Dermis microvascular lymphatic vessel endothelial cell (primary cell): ENCODE measurements at places on chromosomes 3 and 15.
A peak's percentile ranks its signal among the peaks of the same experiment; 100 is the strongest.

DNA sequence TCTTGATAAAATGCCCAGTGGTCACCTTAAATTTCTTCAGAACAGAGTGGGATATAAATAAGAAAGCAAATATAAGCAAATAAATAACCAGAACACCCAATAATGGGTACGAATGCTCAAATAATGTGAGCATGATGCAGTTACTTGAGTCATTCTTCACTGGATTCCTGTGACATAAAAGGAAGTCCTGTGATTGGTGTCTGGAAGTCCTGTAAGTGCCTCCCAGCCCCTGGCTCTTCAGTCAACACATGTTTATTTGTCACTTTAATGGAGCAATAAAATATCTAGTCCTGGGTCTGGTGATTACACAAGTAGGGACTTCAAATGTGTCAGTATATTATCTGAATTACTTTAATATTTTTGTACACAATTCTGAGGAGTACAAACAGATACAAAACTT, 30.4 kb downstream of the TMEM212 start:
- DNase-seq: no peak

- no peak for DNase-seq
Measured at GRCh38 chr3:51353691-51354090, 31.4 kb upstream of the MANF start.

DNA sequence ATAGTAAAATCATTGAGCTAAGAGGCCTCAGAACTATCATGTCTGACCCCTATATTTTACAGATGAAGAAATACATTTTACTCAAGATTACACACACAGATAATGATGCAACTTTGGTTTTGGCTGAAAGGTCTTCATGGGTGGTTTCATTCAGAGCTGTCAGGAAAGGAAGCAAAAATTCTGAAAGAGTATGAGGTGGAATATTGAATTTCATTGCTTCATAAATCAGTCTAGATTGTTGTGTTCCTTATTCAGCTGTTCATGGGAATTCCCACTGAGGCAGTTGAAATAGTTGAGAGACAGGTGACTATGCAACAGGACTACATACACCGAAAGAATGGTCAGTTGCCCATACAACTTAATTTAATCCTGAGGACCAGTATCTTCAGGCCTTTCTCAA, 39.4 kb downstream of the CD200 start:
- DNase-seq: no peak

GRCh38 chr3:32395496-32395895, 3.8 kb downstream of the CMTM7 start:
- no peak for DNase-seq

DNA sequence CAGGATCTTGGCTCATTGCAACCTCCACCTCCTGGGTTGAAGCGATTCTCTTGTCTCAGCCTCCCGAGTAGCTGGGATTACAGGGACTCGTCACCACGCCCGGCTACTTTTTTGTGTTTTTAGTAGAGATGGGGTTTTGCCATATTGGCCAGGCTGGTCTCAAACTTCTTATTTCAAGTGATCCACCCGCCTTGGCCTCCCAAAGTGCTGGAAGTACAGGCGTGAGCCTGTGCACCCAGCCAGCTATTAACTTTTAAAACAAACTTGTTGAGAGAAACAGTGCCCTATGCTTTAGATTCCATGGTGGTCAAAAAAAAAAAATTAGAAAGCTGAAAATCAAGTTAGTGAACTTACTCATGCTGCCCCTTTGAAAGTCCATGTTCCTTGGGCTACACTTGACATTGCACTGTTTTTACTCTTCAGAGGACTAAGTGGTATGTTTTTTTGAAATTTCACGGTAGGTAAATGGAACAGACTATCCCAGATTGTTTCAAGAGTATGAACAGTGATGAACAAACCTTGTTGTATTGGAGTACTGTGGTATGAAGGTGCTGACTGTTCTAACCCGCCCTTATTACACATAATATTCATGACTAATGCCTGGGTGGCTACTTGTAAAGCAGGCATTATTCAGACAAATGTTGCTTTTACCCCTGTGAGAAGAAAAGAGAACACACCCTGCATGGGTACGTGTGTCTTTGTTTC, 206.9 kb downstream of the KLHL25 start:
- DNase-seq: peak; percentile 60

GRCh38 chr3:72538070-72538745, 310.0 kb downstream of the SHQ1 start:
- no peak for DNase-seq

DNA sequence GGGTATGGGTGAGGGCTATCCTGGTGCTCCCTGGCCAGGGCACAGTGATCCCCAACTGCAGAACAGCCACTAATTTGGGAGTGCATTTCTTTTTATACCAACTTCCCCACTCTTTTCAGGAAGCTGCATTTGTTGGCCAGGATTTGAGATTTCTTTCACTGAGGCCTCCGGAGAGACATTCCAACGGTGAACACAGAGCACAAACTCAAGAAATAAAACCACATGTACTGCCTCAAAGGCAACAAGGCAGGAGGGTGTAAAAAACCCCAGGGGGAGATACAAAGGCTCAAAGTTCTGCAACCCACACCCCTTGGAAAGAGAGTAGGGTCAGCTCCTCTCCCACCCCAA, 65.3 kb downstream of the CPN2 start:
- DNase-seq: no peak

- DNase-seq: peak; percentile 98
Measured at GRCh38 chr3:46935168-46935858, 41.2 kb downstream of the CCDC12 start.

GRCh38 chr3:190182418-190183043, 61.8 kb upstream of the P3H2 start:
- DNase-seq: no peak

- no peak for DNase-seq
Measured at GRCh38 chr3:152043620-152044019, 170.2 kb downstream of the SUCNR1 start.

DNA sequence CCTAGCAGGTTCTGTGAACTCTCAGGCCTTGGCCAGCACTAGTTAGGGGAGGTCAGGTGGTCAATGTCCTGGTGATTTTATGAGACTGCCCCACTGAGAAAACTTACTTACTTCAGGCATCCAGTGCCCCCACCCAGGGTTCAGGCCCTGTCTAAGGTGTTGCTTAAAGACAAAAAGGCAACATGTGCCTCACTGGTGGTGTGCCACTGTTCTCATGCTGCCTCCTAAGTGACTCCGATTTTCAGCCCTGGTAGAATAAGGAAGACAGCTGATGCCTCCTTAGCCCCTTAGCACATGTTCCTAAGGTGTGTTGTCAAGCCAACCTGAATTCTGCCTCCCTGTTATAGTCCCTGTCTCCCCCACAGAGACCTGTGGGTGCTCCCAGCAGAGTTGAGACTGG, 5.3 kb downstream of the RBM15B start:
- no peak for DNase-seq

DNA sequence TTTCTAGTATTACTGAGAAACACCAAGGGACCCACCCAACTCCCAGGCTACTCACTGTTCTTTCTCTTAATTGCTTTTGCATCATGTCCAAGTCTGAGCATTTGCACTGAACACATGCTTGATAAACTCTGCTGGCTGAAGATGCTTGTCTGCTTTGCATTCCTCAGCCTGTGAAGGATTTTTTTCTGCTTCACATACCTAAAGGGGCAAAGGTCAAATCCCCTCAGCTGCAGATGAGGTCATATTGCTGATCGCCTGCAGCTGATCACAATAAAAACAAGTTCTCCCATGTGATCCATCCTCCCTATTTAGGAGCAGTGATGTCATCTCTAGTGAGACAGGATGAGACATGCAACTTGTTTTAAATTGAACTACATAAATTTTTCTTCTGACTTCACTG, 84.6 kb upstream of the DCBLD2 start:
- DNase-seq: no peak

DNA sequence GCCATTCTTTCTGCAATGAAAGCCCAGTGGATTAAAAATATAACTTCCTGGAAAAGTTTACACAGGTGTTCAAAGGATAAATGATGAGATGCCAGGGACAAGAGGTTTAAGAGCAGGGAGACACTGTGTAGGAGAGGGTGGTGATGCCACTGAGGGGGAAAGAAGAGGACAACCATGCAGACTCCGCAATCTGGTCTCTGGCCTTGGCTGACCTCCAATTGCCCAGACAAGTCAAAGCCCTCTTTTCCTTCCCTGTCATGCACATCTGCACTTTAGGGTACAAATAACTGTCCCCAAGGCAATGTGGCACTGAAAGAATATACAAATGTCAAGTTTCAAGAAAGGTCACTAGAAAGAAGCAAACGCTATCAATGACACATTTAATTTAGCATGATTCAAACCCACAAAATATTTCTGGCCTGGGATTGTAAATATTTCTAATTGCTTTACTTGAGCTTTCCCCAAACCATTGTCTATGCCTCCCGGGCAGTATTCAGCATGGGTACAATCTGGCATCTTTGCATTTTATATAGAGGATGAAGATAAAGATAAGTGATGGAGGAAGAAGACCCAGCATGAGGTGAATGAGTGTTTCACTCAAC, 319.4 kb downstream of the PLCL2 start:
- DNase-seq: no peak

- no peak for DNase-seq
Measured at GRCh38 chr15:89463113-89463512, 33.3 kb downstream of the RHCG start.

- DNase-seq: no peak
Measured at GRCh38 chr3:163919154-163919553, 1159.1 kb downstream of the SI start.

DNA sequence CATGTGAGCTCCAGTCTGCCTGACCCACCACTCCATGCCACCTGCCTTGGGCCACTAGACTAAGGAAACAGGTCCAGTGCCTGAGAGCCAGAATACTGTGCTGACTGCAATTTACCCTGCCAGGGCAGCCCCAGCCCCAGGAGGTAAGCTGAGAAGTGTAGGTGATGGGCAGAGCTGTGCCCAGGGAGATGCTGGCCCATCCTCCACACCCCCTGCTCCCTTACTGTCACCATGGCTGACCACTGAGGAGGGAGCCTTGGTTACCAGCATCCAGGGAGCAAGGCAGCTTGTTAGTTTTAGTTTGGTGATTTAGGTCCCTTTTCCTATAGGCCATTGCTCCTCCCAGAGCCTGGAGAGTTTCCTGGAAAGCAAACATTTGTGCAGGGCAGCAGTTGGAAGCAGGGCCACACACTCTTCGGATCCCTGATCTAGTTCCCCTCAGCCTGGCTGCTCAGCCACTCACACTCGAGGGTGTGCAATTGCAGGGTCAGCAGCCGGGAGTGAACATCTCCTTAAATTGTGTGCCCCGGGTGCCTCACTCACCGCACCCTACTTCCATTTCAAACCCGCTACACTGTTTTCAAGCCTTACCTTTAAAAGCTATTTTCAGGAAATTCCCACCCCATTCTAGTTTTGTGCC, 2.0 kb downstream of the GALNT15 start:
- DNase-seq: peak; percentile 19

DNA sequence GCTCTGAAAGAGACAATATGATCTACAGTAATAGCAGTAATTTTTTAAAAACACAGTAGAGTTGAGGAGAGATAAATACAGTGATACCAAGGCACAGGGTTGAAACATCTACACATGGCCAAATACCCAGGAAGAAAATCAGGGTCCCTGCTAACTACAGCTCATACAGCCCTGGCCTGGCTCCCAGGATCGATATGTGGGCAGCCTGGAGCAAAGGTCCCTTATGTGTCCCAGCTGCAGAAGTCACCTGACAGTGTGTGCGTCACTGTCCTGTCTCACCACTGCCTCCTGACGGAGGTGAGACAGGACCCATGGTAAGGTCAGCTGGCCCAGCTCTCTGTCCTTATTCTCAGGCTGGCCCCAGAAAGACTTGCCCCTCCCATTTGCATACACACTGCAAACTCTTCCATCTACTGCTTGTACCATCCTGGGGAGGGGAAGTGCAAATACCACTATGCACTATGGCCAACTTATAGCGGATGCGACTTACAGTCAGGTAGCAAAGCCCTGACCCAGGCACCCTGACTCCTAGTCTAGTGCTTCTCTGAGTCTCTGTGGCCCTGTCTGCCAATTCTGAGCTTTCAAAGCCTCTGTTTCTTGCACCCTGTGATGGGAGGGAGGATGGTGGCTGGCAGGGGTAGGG, 22.0 kb upstream of the BCL2L10 start:
- no peak for DNase-seq

DNA sequence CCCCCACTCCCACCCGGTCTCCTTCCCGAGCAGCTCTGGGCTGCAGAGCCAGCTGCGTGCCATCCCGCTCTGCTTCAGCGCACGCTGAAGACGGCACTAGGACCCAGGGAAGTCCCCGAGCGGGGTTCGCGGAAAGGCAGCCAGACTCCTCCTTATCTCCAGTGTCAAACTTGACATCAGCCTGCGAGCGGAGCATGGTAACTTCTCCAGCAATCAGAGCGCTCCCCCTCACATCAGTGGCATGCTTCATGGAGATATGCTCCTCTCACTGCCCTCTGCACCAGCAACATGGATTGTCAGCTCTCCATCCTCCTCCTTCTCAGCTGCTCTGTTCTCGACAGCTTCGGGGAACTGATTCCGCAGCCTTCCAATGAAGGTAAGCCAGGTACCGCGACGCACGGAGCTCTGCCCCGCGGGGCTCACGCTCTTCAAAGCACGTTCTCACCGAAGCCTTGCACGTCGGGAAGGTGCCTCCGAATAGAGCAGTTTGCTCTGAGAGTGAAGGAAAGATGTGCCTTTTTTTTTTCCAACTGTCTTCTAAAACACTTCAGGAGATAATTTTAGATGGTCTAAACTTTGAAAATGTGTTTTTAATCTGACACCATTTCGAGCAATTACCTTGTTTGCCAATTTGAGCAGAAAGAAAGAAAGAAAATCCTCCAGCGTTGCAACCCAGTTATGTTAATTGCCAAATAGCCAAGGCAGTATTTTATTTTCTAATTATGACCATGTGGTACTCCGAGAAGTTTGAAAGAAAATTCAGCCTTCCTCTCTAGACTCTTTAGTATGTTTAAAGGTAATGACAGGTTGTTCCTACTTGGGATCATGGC, at the start of gene EPHA3:
EPHA3 (plus strand) TSS at position 161 of the 830 bp plus-strand sequence; CDS start at position 289, 128 bp downstream.
- DNase-seq: no peak

DNA sequence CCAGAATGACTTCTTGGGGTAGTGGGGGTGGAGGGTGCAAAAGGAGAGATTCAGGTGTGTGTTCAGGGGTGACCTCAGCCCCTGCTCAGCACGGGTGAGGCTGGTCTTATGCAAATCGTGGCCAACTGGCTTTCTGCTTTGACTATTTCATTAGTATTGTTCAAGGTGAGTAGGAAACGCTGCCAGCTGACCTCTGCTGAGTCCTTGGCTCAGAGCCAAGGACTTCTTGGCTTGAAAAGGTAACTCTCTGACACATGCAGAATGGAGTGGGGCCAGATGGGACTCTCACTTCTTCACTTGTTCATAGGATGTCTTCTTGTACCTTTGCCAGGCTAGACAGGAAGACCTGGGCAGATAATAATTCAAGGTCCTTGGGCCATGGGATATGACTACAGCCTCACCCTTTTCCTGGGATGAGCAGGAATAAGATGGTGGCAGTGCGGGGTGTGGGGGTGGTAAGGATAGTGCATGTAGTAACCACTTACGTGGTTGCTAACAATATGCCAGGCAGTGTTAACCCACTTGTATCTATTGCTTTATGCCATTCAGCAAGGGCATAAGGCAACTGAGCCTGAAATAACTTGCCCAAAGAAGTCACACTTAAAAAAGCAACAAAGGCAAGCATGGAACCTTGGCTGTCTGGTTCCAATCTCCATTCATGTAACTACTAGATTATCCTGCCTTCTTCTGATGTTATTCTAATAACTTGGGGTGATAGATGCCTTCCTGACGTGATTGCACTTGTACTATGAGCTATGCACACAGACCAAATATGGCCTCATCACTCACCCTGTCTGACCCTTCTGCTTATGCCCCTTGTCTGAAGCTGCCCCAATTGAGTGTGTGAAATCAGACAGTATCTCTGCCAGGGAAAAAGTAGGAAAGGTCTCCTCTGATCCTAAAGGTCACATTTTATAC, 193.1 kb downstream of the NR1D2 start:
- peak; percentile 45 for DNase-seq

- DNase-seq: no peak
Measured at GRCh38 chr15:49982584-49982983, 136.4 kb downstream of the ATP8B4 start.
